ENCODE measurements at places on chromosomes 13 and 19.

DNA sequence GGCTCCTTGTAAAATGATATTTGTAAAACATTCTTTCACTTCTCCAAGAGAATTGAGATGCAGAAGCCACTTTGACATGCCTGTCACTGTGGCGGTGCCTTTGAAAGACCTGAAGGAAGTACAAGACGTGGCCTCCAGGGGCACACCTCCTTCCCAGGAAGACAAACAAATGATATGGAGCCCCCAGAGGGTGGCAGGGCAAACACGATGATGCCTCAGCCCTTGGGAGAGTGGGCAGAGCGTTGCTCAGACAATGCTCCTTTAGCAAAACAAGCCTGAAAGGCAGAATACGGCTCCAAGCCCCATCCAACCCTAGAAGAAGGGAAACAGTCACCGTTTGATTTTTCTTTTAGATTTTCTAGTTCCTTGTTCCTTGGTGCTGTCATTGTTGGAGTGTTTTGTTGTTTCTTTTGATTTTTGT, 9.2 kb upstream of the ATP12A start:
- peak overlapping the region; percentile 69 for H3K4me3 ChIP-seq
- peak; percentile 87 for DNase-seq
- no peaks in the 10 kb centered on the region for H3K27me3 ChIP-seq
- no peaks in the 10 kb centered on the region for H3K36me3 ChIP-seq

DNA sequence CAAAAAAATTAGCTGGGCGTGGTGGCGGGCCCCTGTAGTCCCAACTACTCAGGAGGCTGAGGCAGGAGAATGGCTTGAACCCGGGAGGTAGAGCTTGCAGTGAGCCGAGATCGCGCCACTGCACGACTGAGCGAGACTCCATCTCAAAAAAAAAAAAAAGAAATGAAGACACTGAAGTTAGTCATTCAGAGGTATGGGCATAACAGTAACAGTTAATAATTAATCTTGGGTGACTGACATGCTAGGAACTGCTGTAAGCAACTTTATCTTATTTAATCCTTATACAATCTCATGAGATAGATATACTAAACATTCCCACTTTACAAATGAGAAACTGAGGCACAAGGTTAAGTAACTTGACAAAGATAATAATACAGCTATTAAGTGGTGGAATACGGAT, 4.9 kb downstream of the SKA3 start:
- H3K27me3 ChIP-seq, result no peaks in the 10 kb centered on the region
- DNase-seq, result no peak
- no peak overlapping the region for H3K4me3 ChIP-seq
- no peak overlapping the region for H3K27ac ChIP-seq
- no peaks in the 10 kb centered on the region for H3K4me1 ChIP-seq

- no peaks in the 10 kb centered on the region for H3K27me3 ChIP-seq
- no peaks in the 10 kb centered on the region for H3K4me1 ChIP-seq
Observed at GRCh38 chr13:80251403-80251802, 89.5 kb downstream of the SPRY2 start.

- H3K36me3 ChIP-seq, result no peaks in the 10 kb centered on the region
- H3K27me3 ChIP-seq, result peaks cover 43% of the 10 kb centered on the region
- no peak for DNase-seq
- no peaks in the 10 kb centered on the region for H3K4me1 ChIP-seq
- H3K27ac ChIP-seq, result no peak overlapping the region
Observed at GRCh38 chr13:44232774-44233173, 140.8 kb upstream of the SERP2 start.

DNA sequence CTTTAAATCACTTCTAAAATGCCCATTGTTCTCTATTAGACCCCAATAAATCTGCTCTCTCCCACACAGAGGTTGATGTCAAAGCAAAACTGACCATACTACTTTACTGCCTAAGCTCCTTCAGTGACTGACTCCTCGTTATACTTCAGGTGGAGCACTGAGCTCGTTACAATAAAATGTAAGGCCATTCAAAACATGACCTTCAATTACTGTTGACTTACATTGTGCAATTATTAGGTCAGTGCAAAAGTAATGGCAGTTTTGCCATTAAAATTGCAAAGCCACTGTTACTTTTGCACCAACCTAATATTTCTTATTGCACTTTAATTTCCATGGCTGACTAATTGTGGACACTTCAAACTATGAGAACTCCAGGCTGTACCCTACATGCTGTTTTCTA, 314.9 kb downstream of the MZT1 start:
- H3K4me3 ChIP-seq, result no peak overlapping the region
- no peaks in the 10 kb centered on the region for H3K4me1 ChIP-seq
- no peaks in the 10 kb centered on the region for H3K36me3 ChIP-seq
- no peak overlapping the region for H3K27ac ChIP-seq
- H3K27me3 ChIP-seq, result no peaks in the 10 kb centered on the region
- DNase-seq, result no peak

DNA sequence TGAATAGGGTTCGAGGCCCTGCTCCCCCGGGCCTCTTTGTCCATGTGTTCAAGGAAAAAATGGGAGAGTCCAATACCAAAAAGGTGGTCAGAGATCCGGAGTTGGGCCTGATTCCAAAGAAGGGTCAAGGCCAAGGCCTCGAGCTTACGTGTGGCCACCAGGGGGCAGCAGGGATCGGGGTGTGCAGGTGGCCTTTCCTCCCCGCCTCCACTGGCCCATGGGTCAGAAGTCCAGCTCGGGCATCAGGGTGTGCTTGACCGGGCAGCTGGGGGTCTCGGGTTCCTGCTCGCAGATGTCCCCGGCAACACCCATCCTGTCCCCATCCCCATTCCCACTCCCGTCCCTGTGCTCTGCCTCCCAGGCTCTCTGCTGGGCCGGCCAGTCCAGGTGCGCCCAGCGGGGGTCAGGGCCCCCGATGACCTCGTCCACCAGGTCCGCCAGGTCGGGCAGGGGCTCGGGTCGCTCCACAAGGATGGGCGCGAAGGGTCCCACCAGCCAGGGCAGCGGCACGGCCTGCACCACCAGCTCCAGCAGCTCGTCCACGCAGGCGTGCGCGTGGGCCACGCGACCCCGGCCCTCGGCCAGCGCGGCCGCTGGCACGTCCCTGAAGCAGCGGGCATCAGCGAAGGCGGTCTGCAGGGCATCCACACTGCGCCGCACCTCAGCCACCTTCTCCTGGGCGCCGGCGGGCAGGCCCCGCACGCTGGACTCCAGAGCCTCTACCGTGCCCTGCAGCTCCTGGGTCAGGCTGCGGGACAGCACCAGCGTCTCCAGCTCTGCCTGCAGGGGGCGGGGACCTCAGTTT, 5.2 kb upstream of the PLIN4 start:
- H3K27ac ChIP-seq, result no peak overlapping the region
- no peaks in the 10 kb centered on the region for H3K36me3 ChIP-seq
- H3K27me3 ChIP-seq, result no peaks in the 10 kb centered on the region
- H3K4me3 ChIP-seq, result no peak overlapping the region
- H3K4me1 ChIP-seq, result no peaks in the 10 kb centered on the region
- peak; percentile 88 for DNase-seq

DNA sequence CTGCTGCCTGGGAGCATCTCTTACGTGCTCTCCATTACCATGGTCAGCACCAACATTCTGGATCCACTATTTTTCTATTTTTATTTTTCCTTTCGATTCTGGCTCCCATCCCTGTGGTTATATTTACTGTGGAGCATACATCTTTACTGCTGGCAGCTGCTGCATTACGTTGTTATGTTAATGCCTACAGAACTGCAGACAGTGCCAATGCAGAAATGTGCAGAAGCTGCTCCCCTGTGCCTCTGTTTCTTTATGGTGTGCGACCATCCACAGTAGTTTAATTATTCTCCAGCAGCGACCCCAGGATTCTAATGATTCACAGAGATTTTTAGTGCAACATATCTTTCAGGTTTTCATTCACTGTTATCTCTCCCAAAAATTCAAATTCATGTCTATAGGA, 911.7 kb upstream of the SLITRK6 start:
- H3K4me3 ChIP-seq, result no peak overlapping the region
- no peak overlapping the region for H3K27ac ChIP-seq
- H3K27me3 ChIP-seq, result no peaks in the 10 kb centered on the region
- no peaks in the 10 kb centered on the region for H3K36me3 ChIP-seq
- no peaks in the 10 kb centered on the region for H3K4me1 ChIP-seq
- no peak for DNase-seq

DNA sequence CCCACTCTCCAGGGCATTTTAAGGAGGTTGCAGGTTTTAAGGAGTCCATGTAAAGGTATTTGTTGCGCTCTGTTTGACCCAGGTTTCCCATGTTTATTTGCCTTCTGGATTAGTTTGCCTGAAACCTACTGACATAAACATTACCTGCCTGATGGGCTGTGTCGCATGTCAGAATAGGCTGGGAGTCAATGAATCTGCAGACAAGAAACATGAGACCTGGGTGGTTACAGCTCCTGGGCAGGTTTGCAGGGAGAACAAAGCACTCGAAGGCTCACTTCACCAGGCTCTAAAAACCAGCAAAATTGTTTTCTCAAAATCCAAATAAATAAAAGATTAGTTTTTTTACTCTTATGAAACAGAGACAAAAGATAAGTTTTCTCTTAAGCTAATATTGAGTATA, 114.4 kb upstream of the SERTM1 start:
- H3K27ac ChIP-seq, result no peak overlapping the region
- DNase-seq, result no peak
- no peaks in the 10 kb centered on the region for H3K36me3 ChIP-seq
- H3K4me1 ChIP-seq, result no peaks in the 10 kb centered on the region
- H3K4me3 ChIP-seq, result no peak overlapping the region

GRCh38 chr19:34034318-34034846, 137.9 kb upstream of the LSM14A start:
- no peak for DNase-seq
- no peak overlapping the region for H3K4me3 ChIP-seq
- no peak overlapping the region for H3K27ac ChIP-seq
- no peaks in the 10 kb centered on the region for H3K27me3 ChIP-seq

- H3K27me3 ChIP-seq, result peaks cover 36% of the 10 kb centered on the region
- no peak overlapping the region for H3K27ac ChIP-seq
- peaks cover 23% of the 10 kb centered on the region for H3K4me1 ChIP-seq
- no peak for DNase-seq
Observed at GRCh38 chr13:43546251-43546650, 240.5 kb downstream of the ENOX1 start.

- peaks cover 7% of the 10 kb centered on the region for H3K4me1 ChIP-seq
- H3K4me3 ChIP-seq, result no peak overlapping the region
- H3K27ac ChIP-seq, result no peak overlapping the region
Observed at GRCh38 chr19:41299755-41300089, 10.2 kb upstream of the CCDC97 start.

DNA sequence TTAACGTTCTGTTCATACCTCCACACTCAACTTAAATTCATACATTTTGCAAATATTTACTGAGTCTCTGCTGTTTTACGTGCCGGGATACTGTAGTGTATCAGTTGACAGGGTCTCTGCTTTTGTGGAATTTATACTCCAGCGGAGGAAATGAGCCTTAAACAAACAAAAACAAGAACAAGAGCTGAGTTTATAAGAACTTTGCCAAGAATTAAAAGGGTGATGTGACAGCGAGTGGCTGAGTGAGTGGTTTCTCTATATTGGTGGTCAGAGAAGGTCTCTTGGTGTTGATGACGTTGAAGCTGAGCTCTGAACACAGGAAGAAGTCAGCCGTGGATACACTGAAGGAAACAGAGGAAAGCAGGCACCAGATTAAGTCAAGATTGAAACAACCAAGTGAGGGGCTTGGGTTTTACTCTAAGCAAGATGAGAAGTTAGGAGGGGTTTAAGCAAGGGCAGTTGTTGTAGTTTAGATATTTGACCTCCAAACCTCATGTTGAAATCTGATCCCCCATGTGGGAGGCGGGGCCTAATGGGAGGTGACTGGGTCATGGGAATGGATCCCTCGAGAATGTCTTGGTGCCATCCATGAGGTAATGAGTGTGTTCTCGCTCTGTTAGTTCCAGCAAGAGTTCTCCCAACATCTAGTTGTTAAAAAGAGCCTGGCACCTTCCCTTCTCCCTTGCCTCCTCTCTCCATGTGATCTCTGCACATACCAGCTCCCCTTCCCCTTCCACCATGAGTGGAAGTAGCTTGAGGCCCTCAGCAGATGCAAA, 248.3 kb downstream of the DCLK1 start:
- H3K4me1 ChIP-seq, result peaks cover 3% of the 10 kb centered on the region
- no peak overlapping the region for H3K4me3 ChIP-seq
- peak; percentile 53 for DNase-seq
- H3K27me3 ChIP-seq, result no peaks in the 10 kb centered on the region

GRCh38 chr19:54461210-54461609, 2.4 kb downstream of the LENG9 start:
- DNase-seq, result no peak
- H3K4me1 ChIP-seq, result no peaks in the 10 kb centered on the region
- H3K36me3 ChIP-seq, result peaks cover 48% of the 10 kb centered on the region
- no peak overlapping the region for H3K27ac ChIP-seq
- H3K27me3 ChIP-seq, result no peaks in the 10 kb centered on the region
- H3K4me3 ChIP-seq, result no peak overlapping the region

DNA sequence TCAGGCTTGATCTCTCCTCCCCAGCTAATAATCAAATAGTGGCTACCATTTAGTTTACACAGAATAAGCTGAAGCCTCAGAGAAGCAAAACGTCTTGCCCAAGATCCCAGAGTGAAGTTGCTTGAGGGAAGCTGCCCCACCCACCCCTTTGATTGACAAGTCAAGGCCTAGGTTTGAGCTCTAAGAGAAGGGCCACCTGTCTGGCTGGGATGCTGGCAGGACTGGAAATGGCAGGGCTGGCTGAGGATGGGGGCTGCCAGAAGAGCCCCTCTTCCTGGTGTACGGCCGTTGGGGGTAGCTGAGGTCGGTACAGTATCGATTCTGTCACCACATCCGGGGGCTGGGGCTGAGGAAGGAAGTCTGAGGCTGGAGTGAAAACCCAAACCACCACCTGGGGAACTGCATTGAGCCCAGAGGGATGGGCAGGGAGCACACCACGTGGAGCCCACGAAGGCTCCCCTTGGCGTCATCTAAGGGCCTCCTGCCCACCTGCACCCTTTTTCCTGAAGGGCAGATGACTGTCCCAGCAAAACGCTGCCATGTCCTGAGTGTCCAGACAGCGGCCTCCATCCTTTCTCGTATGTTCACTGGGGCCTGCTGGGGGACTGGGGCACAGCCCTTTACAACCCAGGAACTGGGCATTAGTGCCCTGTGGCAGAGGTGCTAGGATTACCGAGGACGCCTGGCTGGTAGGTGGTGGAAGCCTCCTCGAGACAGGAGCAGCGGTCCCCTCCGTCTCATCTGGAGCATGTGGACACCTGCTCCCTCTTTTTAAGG, 1.4 kb upstream of the PRKD2 start:
- no peaks in the 10 kb centered on the region for H3K27me3 ChIP-seq
- peaks cover 16% of the 10 kb centered on the region for H3K36me3 ChIP-seq
- no peak overlapping the region for H3K4me3 ChIP-seq
- H3K4me1 ChIP-seq, result no peaks in the 10 kb centered on the region
- H3K27ac ChIP-seq, result no peak overlapping the region
- DNase-seq, result peak; percentile 60

DNA sequence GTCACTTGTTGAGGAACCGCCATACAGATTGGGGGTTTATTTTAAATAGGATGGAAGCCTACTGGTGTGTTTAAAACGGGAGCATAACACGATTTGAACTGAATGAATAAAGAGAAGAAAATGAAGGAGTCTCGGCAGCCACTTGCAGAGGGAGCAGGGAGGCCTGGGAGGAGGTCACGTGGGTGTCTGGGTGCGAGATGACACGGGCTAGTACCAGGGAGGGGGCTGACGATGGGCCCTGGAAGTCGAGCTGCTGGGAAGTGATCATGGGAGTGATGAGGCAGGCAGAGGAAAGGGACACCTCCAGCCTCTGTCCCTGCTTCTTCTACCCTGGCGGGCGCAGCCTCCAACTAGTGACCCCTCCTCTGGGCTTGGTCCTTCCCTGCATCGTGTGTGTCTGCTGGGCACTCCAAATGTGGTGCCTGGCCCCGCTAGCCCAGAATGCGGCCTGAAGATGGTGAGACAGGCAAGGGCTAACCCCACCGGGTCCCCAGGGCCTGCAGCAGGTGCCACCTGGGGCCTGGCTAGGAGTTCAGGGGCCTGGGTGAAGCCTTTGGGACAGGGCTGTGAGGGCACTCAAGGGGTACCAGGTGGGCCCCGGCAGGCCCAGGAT, 35.5 kb downstream of the CRTC1 start:
- H3K27ac ChIP-seq, result peak overlapping the region; percentile 57
- H3K27me3 ChIP-seq, result no peaks in the 10 kb centered on the region
- no peak overlapping the region for H3K4me3 ChIP-seq
- peaks cover 6% of the 10 kb centered on the region for H3K36me3 ChIP-seq
- H3K4me1 ChIP-seq, result no peaks in the 10 kb centered on the region

Data from endodermal cell (in vitro differentiated cells).